ENCODE measurements at places on chromosomes 13 and 19.

- peaks cover 22% of the 10 kb centered on the region for H3K4me1 ChIP-seq
- H3K27ac ChIP-seq: no peak overlapping the region
- no peak overlapping the region for H3K4me3 ChIP-seq
- H3K27me3 ChIP-seq: no peaks in the 10 kb centered on the region
- DNase-seq: no peak
- peaks cover 7% of the 10 kb centered on the region for H3K36me3 ChIP-seq
Observed at GRCh38 chr19:2333807-2334211, 5.3 kb downstream of the SPPL2B start.

DNA sequence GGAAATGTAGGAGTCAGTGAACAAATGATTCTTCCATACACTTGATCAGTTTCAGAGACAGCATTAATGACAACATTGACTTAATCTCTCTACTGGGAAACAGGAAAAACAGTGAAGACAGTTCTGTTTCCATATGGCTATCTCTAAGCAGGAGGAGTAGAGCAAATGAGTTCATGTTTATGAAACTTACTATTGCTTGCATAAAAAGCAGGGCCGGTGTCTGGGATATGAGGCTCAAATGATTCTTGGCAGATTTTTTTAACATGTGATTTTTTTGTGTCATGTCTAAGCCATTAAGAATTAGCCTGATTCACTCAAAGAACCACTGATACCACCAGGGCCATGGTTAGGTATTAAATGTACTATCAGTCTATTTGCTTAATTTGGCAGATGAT, 141.9 kb downstream of the SLC7A1 start:
- H3K4me1 ChIP-seq: no peaks in the 10 kb centered on the region
- H3K36me3 ChIP-seq: no peaks in the 10 kb centered on the region
- H3K4me3 ChIP-seq: no peak overlapping the region
- no peaks in the 10 kb centered on the region for H3K27me3 ChIP-seq
- H3K27ac ChIP-seq: no peak overlapping the region
- no peak for DNase-seq

GRCh38 chr19:53365899-53366493, 491 bp downstream of the ZNF525 start:
- H3K27ac ChIP-seq: peak overlapping the region; percentile 73
- DNase-seq: no peak

DNA sequence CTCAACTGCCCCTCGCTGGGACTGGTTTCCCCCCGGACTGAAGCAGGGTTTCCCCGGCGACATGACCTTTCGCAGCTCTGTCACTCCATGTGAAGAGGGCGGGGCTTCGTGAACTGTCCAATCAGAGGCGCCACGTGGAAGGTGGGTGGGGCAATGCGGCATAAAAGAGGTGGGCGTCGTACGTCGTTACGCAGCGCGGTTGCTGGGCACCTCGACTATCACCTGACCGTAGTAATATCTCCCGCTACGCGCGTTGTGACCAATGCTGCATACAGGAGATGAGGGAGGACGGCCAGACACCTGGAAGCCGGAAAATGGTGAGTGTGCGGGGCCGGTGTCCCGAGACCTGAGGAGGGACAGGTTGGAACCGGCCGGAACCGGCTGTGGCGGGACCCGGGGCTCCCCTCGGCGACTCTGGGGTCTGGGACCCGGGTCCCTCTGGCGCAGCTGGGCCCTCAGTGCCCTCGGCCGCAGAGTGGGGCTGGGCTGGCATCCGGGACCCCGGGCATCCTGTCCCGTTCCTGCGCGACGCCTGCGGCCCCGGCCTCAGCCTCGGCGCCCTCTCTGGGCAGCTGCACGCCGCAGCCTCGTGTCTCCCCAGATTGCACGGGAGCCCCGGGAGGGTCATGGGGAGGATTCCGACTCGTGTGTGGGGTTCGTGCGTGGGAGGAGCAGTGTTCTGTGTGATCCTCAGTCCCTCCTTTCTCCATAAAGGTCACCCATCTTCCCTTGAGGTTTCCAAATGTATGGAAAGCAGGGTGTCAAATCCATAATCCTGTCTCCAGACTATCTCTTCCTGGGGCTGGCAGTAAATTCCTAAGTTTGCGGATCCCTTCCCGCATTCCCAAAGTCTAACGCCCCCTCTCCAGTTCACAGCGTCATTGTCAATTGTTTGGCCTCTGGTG, 32.2 kb downstream of the ZNF136 start:
- peak; percentile 21 for DNase-seq
- peak overlapping the region; percentile 65 for H3K4me3 ChIP-seq
- no peaks in the 10 kb centered on the region for H3K4me1 ChIP-seq
- no peaks in the 10 kb centered on the region for H3K27me3 ChIP-seq
- no peak overlapping the region for H3K27ac ChIP-seq
- peaks cover 40% of the 10 kb centered on the region for H3K36me3 ChIP-seq

- H3K36me3 ChIP-seq: no peaks in the 10 kb centered on the region
- DNase-seq: no peak
- no peaks in the 10 kb centered on the region for H3K27me3 ChIP-seq
Observed at GRCh38 chr19:41711376-41712261, 3.2 kb downstream of the CEACAM5 start.

DNA sequence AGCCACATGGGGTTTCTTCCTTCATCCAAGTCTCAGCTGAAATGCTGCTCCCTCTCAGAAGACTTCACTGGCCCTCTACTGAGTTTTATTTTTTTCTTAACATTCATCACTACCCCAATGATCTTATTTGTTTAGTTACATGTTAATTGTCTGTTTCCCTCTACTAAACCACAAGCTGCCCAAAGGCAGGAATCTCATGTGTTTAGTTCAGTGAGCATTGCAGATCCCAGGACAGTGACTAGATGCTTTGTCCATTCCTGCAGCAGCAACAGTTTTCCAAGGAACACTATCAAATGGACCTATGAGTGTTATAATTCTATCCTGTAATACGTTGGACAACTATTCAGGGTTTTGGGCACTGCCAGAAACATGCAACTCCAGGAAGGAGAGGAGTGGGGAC, 93.1 kb downstream of the RNASEH2B start:
- H3K27me3 ChIP-seq: no peaks in the 10 kb centered on the region
- no peak overlapping the region for H3K4me3 ChIP-seq
- no peak for DNase-seq
- H3K36me3 ChIP-seq: no peaks in the 10 kb centered on the region

GRCh38 chr19:48064509-48064908, 20.6 kb upstream of the CABP5 start:
- no peak overlapping the region for H3K4me3 ChIP-seq
- no peak overlapping the region for H3K27ac ChIP-seq
- H3K27me3 ChIP-seq: no peaks in the 10 kb centered on the region
- H3K36me3 ChIP-seq: peaks cover 5% of the 10 kb centered on the region
- no peak for DNase-seq

GRCh38 chr19:30420881-30421280, 48.7 kb downstream of the ZNF536 start:
- no peaks in the 10 kb centered on the region for H3K27me3 ChIP-seq
- H3K4me3 ChIP-seq: no peak overlapping the region
- DNase-seq: no peak

DNA sequence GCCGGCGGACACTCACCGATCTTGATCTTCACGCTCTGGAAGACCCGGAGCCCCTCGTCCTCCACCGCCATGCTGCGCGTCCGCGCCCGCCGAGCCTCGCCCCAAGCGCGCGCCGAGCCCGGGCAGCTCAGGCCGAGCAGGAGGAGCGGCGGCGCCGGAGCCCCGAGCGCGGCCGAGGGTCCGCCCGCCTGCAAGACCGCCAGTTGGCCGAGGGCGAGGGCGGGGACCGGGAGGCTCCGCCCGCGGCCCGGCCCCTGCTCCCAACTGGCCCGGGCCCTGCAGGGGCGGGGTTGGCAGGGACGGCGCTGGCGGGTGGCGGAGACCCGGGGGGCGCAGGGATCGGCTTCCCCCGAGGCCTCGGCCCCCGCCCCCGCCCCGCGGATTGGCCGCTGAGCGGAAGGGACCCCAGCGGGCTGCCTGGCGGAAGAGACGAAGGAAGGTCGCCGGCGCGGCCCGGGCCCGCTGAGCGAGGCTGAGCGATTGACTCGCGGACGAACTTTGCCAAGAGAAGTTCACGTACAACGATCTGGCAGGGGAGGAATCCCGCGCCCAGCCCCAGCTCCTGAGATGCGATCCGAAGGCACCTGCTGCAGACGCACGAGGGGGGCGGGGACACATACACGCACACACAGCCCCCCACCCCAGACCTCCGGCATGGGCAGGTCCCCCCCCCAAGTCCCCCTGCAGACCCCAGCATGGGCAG, at the start of gene RASA3:
Gene RASA3 (minus strand): TSS at position 205 of the 703 bp plus-strand sequence. CDS start 134 bp downstream, at position 71.
- H3K27me3 ChIP-seq: no peaks in the 10 kb centered on the region
- peak within 1 kb of the TSS; percentile 72 for H3K4me3 ChIP-seq
- H3K4me1 ChIP-seq: peaks cover 25% of the 10 kb centered on the region
- no peaks in the 10 kb centered on the region for H3K36me3 ChIP-seq
- peak within 1 kb of the TSS; percentile 83 for H3K27ac ChIP-seq
- peak; percentile 88 for DNase-seq
